ENCODE measurements at places on chromosomes 12 and 14.

- peak; percentile 26 for DNase-seq
Observed at GRCh38 chr14:88791629-88792472, 902 bp downstream of the EML5 start.

- no peak for DNase-seq
Observed at GRCh38 chr14:31842899-31843298, 234.2 kb upstream of the ARHGAP5 start.

DNA sequence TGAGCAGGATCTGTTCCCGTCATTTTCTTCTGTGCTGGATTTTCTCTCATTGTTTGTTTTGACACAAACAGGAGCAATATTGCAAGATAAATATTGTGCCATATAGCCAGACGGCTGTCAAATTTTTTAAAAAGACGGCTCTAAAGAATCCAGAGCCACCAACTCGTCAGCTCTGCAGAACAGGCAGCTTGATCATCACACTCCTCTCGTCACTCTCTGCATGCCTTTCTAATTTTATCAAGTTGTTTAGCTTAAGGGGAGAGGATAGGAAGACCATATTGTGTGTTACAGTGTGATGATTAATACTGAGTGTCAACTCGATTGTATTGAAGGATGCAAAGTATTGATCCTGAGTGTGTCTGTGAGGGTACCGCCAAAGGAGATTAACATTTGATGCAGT is 562.8 kb downstream of the GALC start:
- no peak for DNase-seq

DNA sequence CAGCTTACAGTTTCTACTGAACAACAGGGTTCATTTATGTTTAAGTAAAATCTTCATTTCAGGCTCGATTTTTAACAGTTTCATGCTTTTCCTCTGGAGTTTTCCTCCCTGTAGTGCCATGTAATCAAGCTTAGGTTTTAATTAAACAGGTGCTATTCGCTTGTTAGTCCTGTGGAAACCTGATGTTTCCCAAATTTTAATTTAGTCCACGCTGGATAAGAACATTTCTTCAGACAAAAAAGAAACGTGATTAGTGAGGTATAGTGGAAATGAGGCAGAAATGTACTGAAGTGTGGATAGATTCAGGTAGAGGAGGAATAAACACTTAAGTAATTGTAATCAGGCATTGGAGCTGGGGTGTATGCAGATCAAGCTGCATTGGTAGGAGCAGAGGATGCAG is 1217.5 kb downstream of the AACS start:
- DNase-seq = no peak

- no peak for DNase-seq
Observed at GRCh38 chr12:94037444-94037843, 110.9 kb upstream of the PLXNC1 start.

DNA sequence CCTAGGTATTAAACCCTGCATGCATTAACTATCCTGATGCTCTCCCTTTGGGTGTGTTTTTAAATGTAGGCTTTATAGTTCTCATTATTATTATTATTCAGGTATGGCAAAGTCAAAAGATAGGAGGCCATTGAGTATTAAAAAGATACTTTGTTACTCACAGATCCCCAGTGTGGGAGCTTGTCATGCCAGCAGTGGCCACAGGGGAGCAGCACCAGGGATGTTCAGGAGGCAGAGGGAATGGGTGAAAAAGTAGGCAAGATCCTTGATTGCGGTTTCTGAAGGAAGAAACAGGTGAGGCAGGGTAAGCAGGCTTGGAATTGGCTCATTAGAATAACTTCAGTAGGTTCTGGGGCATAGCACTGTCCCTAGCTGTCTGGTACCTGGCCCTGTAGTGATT is 382.2 kb downstream of the MED13L start:
- DNase-seq = no peak

- no peak for DNase-seq
Observed at GRCh38 chr12:69130064-69130463, 109.3 kb upstream of the CPSF6 start.

DNA sequence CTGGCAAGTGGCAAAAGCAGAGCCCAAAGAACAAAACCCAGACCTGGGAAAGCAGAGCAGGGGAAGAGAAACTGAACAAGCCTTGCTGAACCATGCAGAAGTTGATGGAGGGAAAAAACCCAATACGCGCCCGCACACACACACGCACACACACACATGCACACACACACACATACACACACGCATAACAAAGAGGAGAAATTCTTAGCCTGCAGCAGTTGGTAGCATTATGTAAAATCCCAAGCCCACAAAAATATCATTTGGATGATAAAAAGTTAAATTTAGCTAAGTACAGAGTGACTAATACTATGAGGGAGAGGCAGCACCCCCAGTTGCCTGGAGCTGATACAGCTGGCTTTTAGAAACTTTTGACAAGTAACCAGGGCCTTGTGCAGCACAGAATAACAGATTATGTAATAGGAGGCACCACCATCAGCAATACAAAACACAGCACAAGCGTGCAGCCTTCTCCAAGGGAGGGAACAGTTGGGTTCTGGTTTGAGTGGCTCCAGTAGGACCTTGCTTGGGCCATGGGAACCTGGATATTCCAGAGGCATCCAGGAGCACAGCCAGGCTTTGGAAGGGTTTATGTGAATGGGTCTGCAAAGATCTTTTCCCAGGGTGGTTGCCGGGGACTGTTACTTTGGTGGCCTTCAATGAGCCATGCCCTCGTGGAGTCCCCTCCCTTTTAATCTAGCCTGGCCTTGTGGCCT is 35.3 kb downstream of the PITPNM2 start:
- DNase-seq = peak; percentile 49

- no peak for DNase-seq
Observed at GRCh38 chr14:55240526-55241178, 30.6 kb upstream of the FBXO34 start.

DNA sequence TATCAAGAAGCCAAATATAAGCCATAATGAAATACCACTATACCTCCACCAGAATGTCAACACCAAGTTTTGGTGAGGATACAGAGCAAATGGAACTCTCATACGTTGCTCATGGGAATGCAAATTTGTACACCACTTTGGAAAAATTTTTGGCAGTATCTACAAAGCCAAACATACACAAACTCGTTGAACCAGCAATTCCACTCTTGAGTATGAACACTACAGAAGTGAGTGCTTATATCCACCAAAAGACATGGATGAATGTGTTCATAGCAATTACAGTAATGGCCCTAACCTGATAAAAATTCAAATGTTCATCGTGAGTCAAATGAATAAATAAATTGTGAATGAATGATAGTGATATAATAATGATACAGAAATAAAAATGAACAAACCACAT is 24.8 kb downstream of the C12orf71 start:
- DNase-seq = no peak

DNA sequence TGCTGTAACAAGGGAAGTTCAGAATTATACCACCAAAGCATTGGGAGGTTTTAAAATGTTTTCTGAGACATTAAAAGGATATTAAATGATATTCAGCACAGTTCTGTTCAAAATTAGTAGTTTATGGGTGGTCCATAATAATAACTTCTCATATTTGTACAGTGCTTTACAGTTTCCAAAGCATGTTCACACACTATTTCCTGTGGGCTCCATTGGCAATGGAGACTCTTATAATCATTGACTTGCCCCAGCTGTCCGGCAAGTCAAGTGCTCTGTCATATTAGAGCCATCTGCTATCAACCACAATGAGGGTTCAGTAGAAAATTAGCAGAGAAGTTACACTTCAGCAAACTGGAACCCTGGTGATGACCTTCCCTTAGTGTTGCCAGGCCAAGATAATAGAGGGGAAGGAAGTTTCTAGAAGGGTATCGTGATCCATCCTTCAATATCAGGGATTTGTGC is 526.6 kb upstream of the CCDC196 start:
- DNase-seq = no peak

All from thyroid gland (tissue), 4 donors.